AML-193 (cell line): ENCODE measurements at places on chromosomes 6 and 20.

- DNase-seq, result no peak
Measured at GRCh38 chr6:166167801-166168615, at the start of gene TBXT. TBXT (minus strand) TSS chr6:166167851; CDS start chr6:166167591, 260 bp downstream.

DNA sequence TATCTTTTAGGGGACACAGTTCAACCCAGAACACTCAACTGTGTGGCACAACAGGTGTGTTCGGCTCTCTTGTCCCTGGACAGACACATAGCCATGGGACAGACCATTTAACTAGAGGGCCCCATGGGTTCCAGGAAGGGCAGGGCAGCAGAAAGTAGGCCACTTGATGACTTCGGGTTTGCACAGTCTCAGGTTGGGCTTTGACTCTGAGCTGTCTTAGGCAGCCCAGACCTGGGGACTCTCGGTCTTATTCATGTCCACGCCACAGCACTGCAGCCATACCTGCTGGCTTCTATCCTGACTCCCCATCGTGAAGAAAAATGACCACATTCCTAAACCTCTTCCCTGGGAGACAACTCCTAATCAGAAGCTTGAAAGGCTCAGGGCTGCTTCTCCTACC lies 146.1 kb upstream of the AKAP12 start:
- DNase-seq, result no peak

- peak; percentile 19 for DNase-seq
Measured at GRCh38 chr6:6314596-6314995, 5.9 kb downstream of the F13A1 start.

GRCh38 chr6:159533568-159533967 lies 159.5 kb downstream of the SOD2 start:
- no peak for DNase-seq

DNA sequence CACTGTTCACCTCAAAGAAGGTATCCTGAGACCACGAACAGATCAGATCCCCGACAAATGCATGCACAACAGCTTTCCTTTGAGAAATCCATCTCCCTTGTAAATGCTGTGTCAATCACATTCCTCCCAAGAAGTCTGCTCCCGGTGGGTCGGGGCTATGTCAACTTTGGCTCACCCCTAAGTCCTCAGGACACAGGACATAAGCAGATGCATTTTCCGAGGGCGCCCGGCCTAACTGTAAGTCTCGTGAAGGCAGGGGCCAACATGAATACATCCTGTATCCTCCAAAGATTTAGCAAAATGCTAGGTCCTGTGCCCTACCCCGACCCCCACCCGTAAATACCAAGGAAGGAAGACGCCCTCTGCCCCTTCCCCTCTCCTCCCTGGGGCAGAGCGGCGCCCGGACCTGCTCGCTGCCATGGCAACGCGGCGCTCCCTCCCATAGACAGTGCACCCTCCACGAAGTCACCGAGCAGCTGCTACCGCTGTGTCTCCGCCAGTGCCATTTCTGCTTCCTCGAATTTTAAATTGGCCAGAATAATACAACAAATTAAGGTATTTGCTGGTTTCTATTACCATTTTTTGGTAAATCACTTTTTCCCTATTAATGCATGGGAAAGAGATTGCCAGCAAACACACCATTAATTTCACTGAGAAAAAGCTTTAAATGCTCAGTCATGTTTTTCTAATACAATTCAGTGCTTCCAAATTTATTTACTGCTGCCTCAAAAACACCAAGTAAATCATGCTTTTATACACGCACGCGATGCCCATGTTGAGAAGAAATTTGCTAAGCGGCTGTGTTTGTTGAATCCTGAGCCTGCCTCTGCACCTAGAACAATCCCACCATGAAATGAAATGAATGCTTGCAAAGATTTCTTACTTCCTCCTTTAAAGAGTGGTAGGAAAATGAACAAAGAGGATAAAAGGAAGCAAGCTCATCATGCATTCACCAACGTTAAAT lies 100.6 kb downstream of the PCSK2 start:
- DNase-seq, result no peak

GRCh38 chr6:35718375-35718736 lies 18.5 kb upstream of the ARMC12 start:
- no peak for DNase-seq

- no peak for DNase-seq
Measured at GRCh38 chr6:111565326-111566221, 40.1 kb downstream of the TRAF3IP2 start.

DNA sequence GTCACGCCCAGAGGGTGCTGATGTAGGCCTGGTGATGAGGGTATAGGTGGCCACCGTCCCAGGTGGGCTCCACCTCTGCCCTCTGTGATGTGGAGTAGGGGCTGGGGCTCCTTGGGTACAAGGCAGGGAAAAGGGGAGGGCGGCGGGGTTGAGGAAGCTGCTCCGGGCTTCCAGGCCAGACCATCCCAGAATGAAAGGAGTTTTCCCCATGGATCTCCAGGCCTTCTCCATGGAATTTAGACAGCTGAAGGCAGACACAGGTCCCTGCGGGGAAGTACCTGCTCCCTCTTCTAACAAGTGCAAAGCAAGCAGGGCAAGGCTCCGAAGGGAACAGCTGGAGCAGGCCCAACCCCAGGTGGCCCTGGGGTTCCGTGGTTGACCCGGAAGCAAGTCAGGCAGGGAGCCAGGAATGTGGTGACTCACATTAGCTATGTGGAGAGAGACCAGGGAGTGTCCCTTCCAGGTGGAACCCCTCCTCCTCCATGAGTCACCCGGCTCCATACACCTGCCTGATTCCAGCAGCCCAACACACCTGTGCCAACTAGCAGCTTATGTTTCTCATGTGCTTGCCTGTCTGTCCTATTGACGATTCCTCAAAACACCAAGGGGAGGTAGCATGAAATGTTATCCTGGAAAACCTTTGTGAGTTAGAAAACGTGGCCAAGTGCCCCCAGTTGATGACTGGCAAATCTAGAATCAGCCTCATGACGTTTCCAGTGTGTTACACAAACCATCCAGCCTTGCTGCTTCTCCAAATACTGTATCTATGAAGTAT lies 59.7 kb upstream of the SNX9 start:
- DNase-seq, result no peak

- no peak for DNase-seq
Measured at GRCh38 chr6:114342826-114343781, at the start of gene HS3ST5. HS3ST5 (minus strand) TSS chr6:114343023; CDS start chr6:114062845, 280,178 bp downstream.

DNA sequence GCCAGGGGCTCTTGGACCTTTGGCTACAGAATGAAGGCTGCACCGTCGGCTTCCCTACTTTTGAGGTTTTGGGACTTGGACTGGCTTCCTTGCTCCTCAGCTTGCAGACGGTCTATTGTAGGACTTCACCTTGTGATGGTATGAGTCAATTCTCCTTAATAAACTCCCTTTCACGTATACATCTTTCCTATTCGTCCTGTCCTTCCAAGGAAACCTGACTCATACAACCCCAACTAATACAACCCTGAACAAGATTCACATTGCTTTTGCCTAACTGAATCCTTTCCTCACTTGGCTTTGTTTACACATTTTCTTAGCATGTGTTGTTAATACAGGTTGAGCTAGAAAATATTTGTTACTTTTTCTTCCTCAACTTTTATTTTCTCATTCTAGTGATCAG lies 21.9 kb downstream of the TBXT start:
- DNase-seq, result no peak
